ENCODE measurements at places on chromosomes 5 and 9. TPM values are rescaled to one million over a fixed set of nuclear protein-coding genes. Genes with fewer than 3 reads are reported as not detected.

DNA sequence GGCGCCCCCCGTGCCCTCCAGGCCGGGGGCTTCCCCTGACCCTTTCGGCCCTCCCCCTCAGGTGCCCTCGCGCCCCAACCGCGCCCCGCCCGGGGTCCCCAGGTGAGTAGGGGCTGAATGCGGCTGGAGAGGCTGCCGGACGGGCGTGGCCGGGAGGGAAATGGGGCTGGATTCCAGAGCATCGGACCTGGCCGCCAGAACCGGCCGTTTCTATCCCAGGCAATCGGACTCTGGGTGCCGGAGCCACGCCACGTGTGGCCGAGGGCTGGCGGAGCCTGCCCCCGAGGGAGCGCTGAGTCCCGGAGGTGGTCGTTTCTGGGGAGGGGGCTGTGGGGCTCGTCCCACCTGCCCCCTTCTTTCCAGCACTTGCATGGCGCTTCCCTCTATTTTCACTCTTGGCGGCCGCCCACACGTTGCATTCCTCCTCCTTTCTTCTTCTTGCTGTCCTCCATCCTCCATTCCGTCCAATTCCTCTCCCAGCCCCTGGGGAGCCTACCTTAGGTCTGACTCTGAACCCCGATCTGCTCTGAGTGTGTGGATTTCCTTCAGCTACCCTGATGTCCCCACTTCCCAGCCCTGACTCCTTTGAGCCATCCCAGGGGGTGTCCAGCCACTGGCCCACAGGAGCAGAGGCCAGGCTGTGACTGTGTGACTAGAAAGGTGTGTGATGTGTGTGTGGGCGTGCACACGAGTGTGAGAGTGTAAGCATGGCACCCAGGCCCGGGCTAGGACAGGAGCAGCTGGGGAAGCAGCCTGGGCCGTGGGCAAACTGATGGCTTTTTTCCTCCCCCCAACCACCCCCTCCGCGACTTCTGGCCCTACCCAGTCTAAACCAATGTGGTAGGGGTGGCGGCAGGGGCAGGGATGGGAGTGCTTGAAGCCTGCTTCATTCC, 24.7 kb downstream of the GOLGA2 start:
- no peak for DNase-seq
- no peaks in the 10 kb centered on the region for H3K27me3 ChIP-seq
- H3K27ac ChIP-seq = no peak overlapping the region
- peaks cover 9% of the 10 kb centered on the region for H3K4me1 ChIP-seq
- H3K36me3 ChIP-seq = peaks cover 3% of the 10 kb centered on the region
- peak overlapping the region; percentile 42 for H3K4me3 ChIP-seq

DNA sequence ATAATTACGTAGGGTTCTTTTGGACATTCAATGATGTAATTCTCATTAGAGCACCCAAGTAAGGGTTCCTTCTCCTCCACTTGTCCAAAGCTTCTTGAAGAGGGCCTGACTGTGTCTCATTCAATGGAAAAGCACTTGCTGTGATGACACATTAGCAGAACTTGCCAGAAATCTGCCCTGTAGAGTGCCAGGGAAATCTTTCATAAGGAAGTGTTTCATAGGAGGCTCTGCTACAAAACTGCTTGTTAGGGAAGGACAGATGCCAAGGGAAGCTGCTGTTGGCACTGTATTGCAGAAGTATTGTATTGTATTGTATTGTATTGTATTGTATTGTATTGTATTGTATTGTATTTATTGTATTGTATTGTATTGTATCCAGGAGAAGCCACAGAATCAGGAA, 45.5 kb upstream of the MPDZ start:
- no peaks in the 10 kb centered on the region for H3K4me1 ChIP-seq
- no peaks in the 10 kb centered on the region for H3K36me3 ChIP-seq
- no peak for DNase-seq
- H3K27ac ChIP-seq = no peak overlapping the region

DNA sequence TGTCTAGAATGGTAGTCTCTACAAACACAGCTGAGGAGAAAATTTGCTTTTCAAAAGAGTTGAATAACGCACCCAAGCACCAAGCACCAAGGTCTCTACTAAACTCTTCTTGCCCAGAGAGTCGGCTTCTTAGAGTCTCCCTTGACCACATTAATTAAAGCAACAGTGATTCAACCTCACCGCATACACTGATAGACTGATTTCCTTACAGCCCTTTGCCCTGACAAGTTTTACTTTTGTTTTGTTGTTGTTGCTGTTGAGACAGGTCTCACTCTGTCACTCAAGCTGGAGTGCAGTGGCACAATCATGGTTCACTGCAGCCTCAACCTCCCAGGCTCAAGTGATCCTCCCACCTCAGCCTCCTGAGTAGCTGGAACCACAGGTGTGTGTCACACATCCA, 1035.7 kb upstream of the DMAC1 start:
- no peaks in the 10 kb centered on the region for H3K4me1 ChIP-seq
- no peak overlapping the region for H3K4me3 ChIP-seq
- H3K27ac ChIP-seq = no peak overlapping the region
- no peaks in the 10 kb centered on the region for H3K36me3 ChIP-seq
- no peaks in the 10 kb centered on the region for H3K27me3 ChIP-seq

GRCh38 chr5:96716007-96716406, 53.8 kb downstream of the CAST start:
- H3K36me3 ChIP-seq = no peaks in the 10 kb centered on the region
- H3K4me3 ChIP-seq = no peak overlapping the region
- peak overlapping the region; percentile 86 for H3K27ac ChIP-seq
- no peak for DNase-seq

DNA sequence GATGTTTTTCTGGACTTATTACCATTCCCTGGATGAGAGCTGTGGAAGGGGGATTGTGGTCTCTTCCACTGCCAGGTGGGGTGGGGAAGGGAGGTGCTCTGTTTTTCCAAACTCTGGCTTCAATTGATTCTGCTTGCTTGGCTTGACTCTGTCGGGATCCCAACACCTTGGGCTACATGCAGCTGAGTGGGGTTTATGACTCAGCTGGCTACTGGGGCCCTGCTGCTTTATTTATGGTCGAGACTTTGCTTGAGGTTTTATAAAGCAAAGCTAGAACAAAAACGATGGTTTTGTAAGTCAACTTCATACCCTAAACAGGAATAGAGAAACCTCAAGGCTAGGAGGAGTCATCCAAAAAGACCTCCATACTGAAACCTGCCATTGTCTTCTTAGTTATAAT, 76.3 kb downstream of the AOPEP start:
- H3K27ac ChIP-seq = no peak overlapping the region
- H3K4me3 ChIP-seq = no peak overlapping the region

Gene TLR4
- total RNA-seq = 45.9 TPM
